ENCODE measurements at places on chromosomes 1 and 21.

DNA sequence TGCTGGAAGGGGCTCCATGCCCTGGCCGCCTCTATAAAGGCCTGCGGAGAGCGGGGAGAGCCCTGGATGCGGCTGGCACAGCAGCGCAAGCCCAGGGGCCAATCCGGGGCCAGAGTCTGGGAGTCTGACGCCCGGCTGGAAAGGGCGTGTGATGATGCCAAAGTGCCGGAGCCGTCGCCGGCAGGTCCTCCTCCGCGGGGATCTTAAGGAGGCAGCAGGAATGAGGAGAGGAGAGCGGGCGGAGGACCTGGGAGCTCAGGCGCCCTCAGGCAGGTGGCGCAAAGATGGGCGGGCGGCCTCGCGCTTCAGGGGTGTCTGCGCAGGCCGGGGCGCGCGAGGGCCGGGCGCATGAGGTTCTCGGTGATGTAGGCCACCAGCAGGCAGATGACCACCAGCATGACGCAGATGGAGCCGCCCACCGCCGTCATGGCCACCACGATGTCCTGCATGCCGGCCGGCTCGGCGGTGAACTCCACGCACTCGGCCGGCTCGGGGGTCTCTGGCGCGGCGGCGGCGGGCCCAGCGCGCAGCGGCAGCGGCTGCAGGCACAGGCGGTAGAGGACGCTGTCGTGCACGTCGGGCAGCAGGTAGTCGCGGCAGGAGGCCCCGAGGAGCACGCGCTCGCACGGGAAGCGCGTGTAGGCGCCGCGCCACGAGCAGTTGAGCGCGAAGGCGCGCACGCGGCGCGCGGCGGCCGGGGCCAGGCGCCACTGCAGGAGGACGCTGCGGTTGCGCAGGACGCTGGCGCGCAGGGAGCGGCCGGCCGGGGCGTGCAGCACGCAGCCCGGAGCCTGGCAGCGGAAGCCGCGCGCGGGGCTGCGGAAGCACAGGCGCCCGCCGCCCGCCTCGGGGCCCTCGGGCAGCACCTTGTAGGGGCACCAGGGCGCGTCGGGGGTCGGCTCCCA, 653 bp downstream of the FNDC10 start:
- H3K27ac ChIP-seq, result no peak overlapping the region
- peak; percentile 36 for DNase-seq
- H3K36me3 ChIP-seq, result no peaks in the 10 kb centered on the region
- H3K4me1 ChIP-seq, result peaks cover 8% of the 10 kb centered on the region
- H3K27me3 ChIP-seq, result peaks cover 9% of the 10 kb centered on the region

DNA sequence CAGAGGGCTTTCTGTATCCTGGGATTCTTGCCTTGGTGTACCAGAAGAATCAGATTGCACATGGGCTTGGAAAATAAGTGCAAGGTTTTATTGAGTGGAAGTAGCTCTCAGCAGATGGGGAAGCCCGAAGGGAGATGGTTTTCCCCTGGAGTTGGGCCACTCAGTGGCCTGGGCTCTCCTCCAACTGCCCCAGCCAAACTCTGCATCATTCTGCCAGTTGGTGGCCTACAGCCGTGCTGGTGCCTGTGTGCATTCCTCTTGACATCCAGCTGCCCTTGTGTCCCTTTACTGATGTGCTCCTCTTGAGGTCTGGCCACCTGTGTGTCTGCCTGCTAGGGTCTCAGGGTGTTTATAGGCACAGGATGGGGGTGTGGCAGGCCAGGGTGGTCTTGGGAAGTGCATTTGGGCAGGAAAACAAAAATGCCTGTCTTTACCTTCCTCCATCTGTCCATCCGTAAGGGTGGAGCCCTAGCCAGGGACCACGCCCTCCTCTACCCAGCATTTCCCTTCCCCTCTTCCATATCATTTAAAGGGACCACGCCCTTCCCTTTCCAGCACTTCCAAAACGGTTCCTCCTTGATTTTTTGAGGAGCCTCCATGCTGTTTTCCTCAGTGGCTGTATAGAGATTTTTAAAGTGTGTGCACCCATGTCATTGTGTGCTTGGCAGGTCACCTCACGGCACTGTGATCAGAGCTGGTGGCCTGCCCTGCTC, 18.9 kb downstream of the SNAP47 start:
- H3K36me3 ChIP-seq, result peaks cover 12% of the 10 kb centered on the region
- H3K4me3 ChIP-seq, result no peak overlapping the region

DNA sequence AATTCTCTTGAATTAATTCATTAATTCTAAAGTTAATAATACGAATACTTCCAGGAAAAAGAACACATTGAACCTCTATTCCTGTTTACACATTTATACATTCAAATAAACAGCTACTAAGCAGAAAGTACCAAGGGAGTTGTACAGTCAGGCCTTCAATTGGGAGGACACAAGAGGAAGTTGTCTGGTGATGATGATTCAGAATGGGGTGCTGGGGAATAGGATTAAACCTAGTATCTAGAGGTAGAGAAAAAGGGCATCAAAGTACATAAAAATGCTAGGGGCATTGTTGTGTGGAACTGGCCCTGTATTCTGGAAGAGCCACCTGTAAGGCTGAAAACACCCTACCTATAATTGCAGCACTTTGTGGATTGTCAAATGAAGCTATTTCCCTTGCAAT, 71.7 kb upstream of the MROH9 start:
- H3K36me3 ChIP-seq, result no peaks in the 10 kb centered on the region
- no peak for DNase-seq
- peaks cover 2% of the 10 kb centered on the region for H3K4me1 ChIP-seq

GRCh38 chr1:181184621-181185020, 96.1 kb downstream of the IER5 start:
- H3K4me1 ChIP-seq, result peaks cover 8% of the 10 kb centered on the region
- no peak overlapping the region for H3K4me3 ChIP-seq
- no peaks in the 10 kb centered on the region for H3K36me3 ChIP-seq
- H3K27ac ChIP-seq, result no peak overlapping the region
- H3K27me3 ChIP-seq, result peaks cover 5% of the 10 kb centered on the region

GRCh38 chr1:223712850-223713474, 623 bp downstream of the CAPN2 start:
- peaks cover 5% of the 10 kb centered on the region for H3K36me3 ChIP-seq
- H3K27ac ChIP-seq, result peak overlapping the region; percentile 85
- peak overlapping the region; percentile 87 for H3K4me3 ChIP-seq
- H3K4me1 ChIP-seq, result peaks cover 65% of the 10 kb centered on the region
- no peaks in the 10 kb centered on the region for H3K27me3 ChIP-seq
- peak; percentile 62 for DNase-seq

GRCh38 chr1:87754139-87754538, 425.5 kb downstream of the LMO4 start:
- H3K27me3 ChIP-seq, result peaks cover 4% of the 10 kb centered on the region
- no peak overlapping the region for H3K27ac ChIP-seq
- no peak for DNase-seq

DNA sequence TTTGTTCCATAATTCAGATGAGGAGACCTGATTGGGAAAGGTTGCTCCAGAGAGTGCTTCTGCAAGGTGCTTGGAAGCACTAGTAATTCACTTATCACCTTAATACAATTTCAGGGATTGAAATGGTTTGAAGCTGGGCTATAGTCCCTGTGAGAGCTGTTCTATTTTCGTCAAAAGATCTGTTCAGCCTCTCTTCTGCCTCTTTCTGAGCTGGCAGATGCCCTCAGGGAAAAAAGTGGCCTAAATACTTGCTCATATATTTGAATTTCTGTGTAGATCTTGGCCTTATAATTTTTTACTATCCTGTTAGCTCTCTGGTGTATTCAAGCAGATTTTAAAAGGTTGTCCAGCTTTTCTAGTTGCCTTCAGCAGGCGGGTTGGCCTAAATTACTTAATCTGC, 22.3 kb downstream of the C1orf146 start:
- H3K27me3 ChIP-seq, result peaks cover 7% of the 10 kb centered on the region
- H3K36me3 ChIP-seq, result no peaks in the 10 kb centered on the region
- H3K4me1 ChIP-seq, result no peaks in the 10 kb centered on the region
- H3K27ac ChIP-seq, result no peak overlapping the region
- no peak for DNase-seq

DNA sequence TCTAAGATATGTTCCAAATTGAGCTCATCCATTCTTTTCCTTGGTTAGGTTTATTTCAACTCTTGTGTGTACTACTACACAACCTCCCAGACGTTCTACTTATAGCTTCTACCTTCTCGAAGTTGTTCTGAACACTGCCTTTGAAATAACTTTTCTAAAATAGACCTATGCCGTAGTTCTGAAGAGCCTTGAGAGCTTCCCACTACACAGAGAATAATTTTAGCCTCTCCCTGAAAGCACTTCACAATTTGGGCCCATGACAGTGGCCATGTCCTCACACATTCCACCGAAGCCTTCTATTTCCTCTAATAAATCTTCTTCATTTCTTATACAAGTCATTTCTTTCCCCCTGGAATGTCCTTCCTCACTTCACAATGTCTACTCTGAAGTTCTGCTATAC, 62.2 kb downstream of the CRB1 start:
- DNase-seq, result no peak
- H3K4me1 ChIP-seq, result no peaks in the 10 kb centered on the region
- H3K27ac ChIP-seq, result no peak overlapping the region

DNA sequence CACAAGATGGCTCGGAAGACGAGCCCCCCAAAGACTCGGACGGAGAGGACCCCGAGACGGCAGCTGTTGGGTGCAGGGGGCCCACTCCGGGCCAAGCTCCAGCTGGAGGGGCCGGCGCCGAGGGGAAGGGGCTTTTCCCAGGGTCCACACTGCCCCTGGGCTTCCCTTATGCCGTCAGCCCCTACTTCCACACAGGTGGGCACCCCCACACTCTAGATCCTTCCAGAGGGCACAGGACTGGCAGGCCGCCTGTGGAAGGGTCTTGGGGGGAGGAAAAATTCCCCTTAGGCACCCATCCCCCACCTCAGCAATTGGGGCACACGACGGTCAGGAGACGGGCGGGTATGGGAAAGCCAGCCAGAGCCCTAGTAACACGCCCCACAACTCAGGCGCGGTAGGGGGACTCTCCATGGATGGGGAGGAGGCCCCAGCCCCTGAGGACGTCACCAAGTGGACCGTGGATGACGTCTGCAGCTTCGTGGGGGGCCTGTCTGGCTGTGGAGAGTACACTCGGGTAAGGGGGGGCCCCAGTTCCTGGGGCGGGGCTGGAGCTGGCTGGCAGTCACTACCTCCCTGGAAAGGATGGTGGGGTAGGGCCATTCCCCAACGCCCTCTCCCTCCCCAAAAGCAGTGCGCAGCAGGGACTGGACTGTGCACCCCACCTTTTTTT, 16.1 kb downstream of the NOC2L start:
- H3K36me3 ChIP-seq, result peaks cover 9% of the 10 kb centered on the region
- H3K27me3 ChIP-seq, result peaks cover 18% of the 10 kb centered on the region
- no peak for DNase-seq

GRCh38 chr1:230176326-230176725, 109.3 kb downstream of the GALNT2 start:
- H3K27ac ChIP-seq, result no peak overlapping the region
- H3K36me3 ChIP-seq, result peaks cover 32% of the 10 kb centered on the region
- no peaks in the 10 kb centered on the region for H3K27me3 ChIP-seq
- DNase-seq, result no peak
- no peak overlapping the region for H3K4me3 ChIP-seq

- H3K27me3 ChIP-seq, result peaks cover 12% of the 10 kb centered on the region
- H3K4me3 ChIP-seq, result no peak overlapping the region
- H3K4me1 ChIP-seq, result no peaks in the 10 kb centered on the region
- H3K36me3 ChIP-seq, result no peaks in the 10 kb centered on the region
These were observed 324.9 kb downstream of the SIPA1L2 start for GRCh38 chr1:232305050-232305449.

DNA sequence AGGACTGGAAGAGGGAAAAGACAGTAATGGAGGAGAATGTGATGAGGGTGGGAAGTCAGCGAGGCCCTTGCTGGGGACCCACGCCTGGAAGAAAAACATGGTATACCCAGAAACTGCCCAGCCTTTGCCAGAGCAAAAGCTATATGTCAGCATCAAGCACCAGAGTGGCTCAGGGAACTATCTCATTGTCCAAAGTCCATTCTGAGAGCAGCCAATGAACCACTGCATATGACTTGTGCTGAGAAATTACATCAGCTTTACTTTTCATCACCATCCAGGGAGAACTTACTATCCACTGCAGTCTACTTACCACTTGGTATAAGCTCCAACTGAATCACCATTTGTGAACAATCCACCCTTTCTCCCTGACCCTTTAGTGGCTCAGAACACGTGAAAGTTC, 148.1 kb downstream of the TTLL7 start:
- H3K36me3 ChIP-seq, result no peaks in the 10 kb centered on the region
- H3K27me3 ChIP-seq, result no peaks in the 10 kb centered on the region

DNA sequence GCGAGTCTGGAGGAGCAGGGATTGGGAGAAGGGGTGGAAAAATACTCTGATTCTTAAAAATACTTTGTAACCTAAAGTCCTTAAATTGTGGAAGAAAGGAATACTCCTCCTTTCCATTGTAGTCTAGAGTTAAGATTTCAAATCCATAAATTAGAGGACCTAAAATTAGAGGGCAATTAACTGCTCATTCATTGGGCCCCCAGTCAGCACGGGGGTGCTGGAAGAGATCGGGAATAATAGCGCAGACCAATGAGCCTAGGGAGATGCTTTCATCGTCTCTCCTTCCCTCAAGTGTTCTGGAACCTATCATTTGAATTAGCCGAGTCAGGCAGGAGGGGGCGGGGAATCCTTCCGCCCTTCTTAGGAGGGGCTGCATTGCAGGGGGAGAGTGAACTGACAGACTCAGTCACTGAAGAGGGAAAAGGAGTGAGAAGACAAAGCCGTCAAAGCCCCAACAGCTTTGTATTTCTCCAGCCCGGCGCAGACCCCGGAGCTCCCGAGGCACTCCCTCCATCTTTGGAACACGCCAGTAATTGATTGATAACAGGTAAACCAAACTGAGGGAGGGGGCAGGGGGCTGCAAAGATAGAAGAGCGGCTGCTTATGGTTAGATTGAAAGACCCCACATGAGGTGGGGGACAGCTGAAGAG, at the start of gene MLLT11:
TSS of gene MLLT11 (plus strand) at position 391 of the 650 bp plus-strand sequence. CDS start 6,828 bp downstream, outside the sequence.
- H3K4me1 ChIP-seq, result peaks cover 56% of the 10 kb centered on the region
- no peaks in the 10 kb centered on the region for H3K27me3 ChIP-seq
- DNase-seq, result peak; percentile 53
- peak within 1 kb of the TSS; percentile 96 for H3K27ac ChIP-seq

DNA sequence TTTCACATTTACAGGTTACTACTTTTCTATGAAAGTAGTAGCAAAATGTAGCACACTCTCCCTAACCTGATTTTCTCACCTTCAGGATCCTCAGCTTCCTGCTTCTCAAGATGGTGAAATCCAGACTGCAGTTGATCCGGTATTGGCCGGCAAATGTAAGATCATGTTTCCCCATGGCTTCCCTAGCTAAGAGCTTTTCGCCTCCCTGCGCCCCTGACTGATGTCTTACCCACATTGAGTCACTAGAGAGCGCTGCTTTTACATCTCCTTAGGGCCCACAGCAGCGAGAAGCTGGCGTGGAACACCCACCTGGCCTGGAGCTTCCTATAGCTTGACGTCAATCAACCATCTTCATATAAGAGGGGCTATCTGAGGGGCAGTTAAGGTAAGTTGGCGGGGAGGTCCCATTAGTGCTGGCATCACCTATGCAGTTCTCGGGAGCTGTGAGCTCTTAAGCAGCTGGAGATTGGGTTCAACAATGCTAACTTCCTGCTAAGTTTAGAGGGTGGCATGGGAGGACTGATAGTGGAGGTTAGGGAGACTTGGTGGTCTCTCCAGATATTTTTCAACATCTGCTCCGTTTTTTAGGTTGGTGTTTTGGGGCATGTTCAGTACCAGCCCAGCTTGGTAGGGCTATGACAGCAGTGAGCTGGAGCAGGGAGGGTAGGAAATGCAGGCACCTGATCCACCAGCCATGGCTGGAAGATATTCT, 5.5 kb downstream of the PTPN7 start:
- H3K36me3 ChIP-seq, result peaks cover 86% of the 10 kb centered on the region
- H3K27ac ChIP-seq, result peak overlapping the region; percentile 88
- peak; percentile 44 for DNase-seq
- H3K4me3 ChIP-seq, result peak overlapping the region; percentile 36
- H3K27me3 ChIP-seq, result no peaks in the 10 kb centered on the region

Data from activated naive CD8-positive, alpha-beta T cell treated with anti-CD3 and anti-CD28 coated beads, Interleukin-2, amount 50 U/mL, for 24 hours (primary cell).